ENCODE measurements at places on chromosomes 12 and 14.

GRCh38 chr14:72892103-72892878 is 1.6 kb downstream of the DPF3 start:
- DNase-seq: no peak

- no peak for DNase-seq
Measured at GRCh38 chr14:99260116-99260515, 11.9 kb downstream of the BCL11B start.

- DNase-seq: no peak
Measured at GRCh38 chr12:132523576-132524331, 33.8 kb downstream of the FBRSL1 start.

- DNase-seq: no peak
Measured at GRCh38 chr14:102493585-102493984, 16.0 kb downstream of the ANKRD9 start.

- no peak for DNase-seq
Measured at GRCh38 chr12:85946375-85946774, 72.3 kb downstream of the NTS start.

GRCh38 chr12:132506328-132507160 is 16.6 kb downstream of the FBRSL1 start:
- no peak for DNase-seq

DNA sequence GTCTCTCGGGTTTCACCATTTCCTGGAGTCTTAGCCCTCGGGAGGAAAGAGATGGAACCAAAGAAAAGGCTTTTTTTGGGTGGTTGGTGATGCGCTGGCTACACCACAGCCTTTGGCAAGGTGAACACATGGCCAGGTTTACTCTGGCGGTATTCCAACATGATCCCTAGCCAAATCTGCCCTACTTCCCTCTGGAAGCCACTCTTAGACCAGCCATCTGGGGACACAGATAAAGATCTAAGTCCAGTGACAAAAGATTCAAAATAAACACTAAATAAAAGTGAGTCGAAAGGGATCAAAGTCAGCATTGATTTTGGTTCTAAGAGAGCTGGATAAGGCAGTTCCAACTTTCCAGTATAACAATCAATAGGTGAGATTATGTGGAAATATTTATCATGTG is 694.5 kb downstream of the VRK1 start:
- no peak for DNase-seq

GRCh38 chr12:54701940-54702592 is 53.9 kb upstream of the DCD start:
- DNase-seq: no peak

DNA sequence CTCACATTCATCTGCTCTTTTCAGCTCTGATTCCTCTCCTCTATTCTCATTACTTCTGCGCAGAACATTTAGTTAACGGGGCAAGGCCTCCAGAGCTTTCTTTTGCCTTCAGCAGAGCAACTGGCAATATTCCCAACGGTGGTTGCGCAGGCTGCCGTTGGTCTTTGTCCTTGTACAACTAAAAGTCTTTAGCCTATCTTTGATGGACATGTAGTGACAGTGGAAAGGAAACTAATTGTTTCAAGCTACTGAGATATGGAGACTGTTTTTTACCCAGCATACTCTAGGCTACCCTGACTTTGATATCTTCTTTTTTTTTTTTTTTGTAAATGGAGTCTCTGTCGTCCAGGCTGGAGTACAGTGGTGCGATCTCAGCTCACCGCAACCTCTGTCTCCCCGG is 12.6 kb downstream of the R3HDM2 start:
- no peak for DNase-seq

DNA sequence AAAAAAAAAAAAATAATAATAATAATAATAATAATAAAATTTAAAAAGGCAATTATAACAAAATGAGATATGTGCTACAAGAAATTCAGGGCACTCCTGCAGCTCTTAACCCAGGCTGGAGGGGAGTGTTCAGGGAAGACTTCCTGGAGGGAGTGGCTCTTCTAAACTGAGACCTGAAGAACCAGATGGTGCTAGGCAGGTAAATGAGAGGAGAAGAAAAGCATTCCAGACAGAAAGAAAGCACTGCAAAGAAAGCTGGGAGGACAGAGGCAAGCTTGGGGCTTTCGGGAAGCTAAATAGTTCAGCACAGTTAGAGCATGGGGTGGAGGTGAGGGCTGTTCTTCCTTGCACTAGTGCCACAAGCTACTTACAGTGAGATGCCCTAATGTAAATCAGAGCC is 9.9 kb upstream of the SRSF9 start:
- no peak for DNase-seq

GRCh38 chr12:93785249-93786010 is 108.3 kb downstream of the CRADD start:
- DNase-seq: no peak

DNA sequence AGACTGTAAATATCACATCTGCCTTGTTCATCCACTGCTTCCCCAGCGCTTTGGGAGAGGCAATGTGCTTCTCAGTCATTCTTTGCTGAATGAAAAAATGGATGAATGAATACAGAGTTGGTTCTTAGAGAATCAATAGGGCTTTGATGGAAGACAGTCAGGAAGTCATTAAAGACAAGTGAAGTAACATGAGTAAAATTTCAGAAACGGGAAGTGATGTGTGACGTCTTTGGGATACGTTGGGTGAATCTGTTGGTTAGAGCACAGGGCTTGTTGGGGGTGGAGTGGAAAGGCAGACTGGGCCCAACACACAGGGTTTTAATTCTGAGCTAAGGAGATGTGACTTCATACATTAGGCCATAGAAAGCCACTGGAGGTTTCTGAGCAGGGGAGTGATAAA is 39.0 kb upstream of the NRXN3 start:
- DNase-seq: no peak

- DNase-seq: no peak
Measured at GRCh38 chr14:24605435-24606190, 3.9 kb downstream of the GZMH start.

DNA sequence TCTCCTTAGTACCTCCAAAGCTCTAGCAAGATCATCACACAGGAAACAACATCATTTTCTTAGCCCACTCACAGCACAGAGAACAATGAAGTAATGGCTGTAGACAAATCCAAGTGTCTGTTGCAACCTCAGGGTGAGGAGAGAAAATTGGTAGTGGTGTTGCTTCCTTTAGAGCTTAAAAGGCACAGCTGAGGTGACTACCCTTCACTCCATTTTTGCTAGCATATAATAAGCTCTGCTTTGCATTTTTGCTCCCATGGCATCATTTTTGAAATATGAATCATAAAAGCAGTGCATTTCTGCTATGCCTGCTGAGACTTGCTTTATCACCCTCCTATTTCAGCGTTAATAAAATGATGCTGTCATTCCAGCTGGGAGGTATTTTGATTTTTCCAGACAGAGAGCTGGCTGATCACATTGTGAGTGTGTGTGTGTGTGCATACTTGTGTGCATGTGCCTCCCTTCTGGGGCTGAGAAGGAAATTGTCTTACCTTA is 18.5 kb upstream of the PCNX1 start:
- DNase-seq: no peak

DNA sequence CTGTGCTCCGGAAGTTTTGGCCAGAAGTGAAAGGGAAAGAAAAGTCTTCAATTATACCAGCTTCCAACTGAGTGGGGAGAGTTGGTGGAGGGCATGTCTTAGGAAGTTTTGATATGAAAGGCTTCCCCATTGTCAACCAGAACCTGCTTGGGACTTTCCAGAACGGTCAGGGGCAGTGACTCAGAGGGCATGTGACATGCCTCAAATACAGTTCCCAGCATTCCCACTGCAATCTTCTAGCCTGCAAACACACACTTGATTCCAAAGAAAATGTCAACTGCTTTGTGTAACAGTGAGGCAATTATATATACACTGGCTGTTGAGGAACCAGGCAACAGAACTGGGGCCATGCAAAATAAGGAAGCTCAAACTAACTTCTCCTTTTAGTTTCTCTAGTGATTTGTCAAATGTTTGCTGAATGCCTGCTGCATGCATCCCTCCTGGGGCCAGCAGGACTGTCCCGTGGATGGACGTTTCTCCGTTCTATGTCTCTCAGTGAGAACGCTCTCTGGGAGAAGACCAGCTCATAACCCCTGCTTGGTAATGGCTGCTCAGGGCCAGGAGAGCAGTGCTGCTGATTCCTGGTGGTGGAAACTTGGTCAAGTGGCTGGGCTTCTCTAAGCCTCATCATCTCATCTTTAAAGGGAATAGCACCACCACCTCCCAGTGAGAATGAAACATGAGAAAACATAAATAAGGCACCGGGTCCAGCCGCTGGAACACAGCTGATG is 18.3 kb downstream of the SLC25A47 start:
- DNase-seq: no peak
